ENCODE measurements at places on chromosomes 1 and 21.

DNA sequence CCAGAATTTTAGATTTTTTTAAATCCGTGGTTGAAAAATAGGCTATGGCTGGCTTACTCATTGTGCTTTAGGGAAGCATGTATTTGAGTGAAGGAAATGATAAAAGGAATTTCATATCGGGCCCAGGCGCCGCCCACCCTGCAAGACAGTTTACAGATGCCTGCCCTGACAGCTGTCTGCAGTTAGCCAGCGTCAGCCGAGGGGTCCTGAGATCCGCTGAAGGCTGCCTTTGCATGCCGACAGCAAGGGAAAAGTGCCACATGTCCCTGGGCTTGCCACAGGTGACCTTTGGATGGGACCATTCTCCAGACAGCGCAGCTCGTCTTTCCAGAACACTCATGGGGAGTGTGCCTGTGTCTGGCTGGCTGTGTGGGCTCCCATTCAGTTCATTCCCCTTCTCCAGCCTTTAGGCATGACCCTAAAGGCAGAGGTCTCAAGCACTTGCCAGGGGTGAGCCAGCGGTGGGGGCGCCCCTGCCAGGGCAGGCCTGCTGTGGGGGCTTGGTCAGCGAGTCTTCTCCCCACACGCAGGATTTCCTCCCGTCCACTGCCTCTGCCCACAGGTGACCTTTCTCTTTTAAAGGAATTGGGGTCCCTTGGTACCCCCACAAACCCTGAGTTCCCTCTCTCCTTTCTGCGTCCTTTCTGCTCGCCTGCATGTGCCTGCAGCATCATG lies 46.1 kb upstream of the TRAPPC10 start:
- DNase-seq: no peak

GRCh38 chr1:218584418-218585155 lies 239.5 kb downstream of the TGFB2 start:
- DNase-seq: no peak

GRCh38 chr1:32989160-32990050 lies 24.8 kb upstream of the RNF19B start:
- DNase-seq: peak; percentile 89

DNA sequence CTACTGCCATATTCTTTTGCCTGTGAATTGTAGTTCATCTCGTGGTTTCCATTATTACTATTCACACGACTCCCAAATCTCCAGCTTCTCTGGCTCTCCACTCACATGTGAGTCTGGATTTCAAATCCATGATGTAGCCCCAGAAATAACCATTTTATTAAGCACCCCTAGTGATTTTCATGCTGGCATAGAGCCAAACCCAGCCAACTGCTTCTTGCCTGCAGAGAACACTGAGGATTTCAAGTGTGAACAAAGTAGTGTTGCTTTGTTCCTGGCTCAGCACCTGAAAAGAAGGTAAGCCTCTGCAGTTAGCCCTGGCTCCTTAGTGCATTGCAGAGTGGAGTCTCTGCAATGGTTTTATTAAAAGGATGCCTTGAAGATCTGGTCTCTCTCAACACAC lies 25.9 kb downstream of the UTP25 start:
- DNase-seq: no peak

DNA sequence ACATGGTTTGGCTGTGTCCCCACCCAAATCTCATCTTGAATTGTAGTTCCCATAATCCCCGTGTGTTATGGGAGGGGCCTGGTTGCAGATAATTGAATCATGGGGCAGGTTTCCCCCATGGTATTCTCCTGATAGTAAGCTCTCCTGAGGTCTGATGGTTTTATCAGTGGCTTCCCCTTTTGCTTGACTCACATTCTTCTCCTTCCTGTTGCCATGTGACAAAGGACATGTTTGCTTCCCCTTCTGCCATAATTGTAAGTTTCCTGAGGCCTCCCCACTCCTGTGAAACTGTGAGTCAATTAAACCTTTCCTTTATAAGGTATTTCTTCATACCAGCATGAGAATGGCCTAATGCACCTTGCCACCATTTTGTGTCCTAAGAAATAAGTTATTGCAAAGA lies 415.0 kb downstream of the COL11A1 start:
- DNase-seq: no peak

GRCh38 chr1:205936846-205937586 lies 6.2 kb downstream of the SLC26A9 start:
- peak; percentile 81 for DNase-seq
